ENCODE measurements at places on chromosomes 11 and 22.
A peak's percentile ranks its signal among the peaks of the same experiment; 100 is the strongest.

GRCh38 chr11:769887-770641, 7.2 kb downstream of the GATD1 start:
- no peak for DNase-seq

- no peak for DNase-seq
These were observed 66.2 kb downstream of the SC5D start for GRCh38 chr11:121358760-121359159.

GRCh38 chr11:36409152-36409816, 100.8 kb downstream of the TRAF6 start:
- DNase-seq = no peak

- DNase-seq = no peak
These were observed 7.6 kb downstream of the VPS26B start for GRCh38 chr11:134231958-134232659.

DNA sequence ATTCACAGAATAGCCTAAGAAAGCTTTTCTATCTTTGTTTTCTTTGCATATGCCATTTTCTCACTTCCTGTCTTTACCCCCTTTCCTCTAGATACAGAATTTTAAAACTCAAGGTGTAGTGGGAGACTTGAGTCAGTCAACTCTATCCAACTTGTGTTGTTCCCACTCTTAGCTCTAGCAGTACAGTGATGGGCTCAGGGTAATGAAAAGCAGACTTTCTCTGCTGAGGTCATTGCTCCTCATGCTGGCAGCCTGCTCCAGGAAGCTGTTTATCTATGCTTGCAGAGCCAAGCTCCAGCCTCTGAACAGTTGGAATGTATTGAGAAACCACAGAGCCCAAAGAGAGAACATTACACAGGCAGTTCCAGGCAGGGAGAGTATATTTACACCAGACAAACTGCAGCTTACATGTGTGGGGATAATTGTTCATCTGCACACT, 68.1 kb downstream of the CSTPP1 start:
- peak; percentile 98 for DNase-seq

DNA sequence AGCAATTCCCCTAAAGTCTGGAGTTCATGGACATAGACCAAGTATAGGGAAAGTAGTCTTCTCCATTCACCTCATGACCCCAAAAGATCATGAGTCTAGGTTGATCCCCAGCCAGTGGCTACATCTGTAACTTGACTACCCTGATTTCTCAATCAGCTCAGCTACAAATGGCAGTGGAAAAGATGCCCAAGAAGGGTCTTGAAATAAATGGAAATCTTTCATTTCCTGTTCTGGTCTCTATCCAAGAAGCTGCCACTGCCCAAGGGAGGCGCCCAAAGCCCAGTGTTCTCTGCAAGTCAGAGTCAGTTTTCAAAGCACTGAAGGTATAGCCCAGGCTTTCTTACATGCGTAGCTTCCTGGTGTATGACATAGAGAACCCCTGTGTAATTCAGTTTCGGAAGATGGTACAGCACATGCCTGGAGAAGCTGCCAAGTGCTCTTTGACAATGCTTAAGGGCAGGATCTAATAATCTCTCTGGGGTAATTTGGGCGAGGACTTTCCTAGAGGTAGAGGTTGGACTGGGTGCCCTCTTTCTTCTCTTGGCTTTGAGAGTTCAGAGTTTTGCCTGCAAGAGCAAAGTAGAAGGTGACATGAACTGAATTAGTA, 101.1 kb downstream of the ADAMTS15 start:
- no peak for DNase-seq

- no peak for DNase-seq
These were observed 47.0 kb upstream of the LINC01488 start for GRCh38 chr11:69434471-69434931.

GRCh38 chr11:119895981-119896380, 167.0 kb upstream of the NECTIN1 start:
- DNase-seq = no peak

GRCh38 chr22:17706947-17707346, 67.3 kb downstream of the BID start:
- DNase-seq = no peak

- DNase-seq = no peak
These were observed 422.5 kb downstream of the CNTN5 start for GRCh38 chr11:99443276-99443675.

DNA sequence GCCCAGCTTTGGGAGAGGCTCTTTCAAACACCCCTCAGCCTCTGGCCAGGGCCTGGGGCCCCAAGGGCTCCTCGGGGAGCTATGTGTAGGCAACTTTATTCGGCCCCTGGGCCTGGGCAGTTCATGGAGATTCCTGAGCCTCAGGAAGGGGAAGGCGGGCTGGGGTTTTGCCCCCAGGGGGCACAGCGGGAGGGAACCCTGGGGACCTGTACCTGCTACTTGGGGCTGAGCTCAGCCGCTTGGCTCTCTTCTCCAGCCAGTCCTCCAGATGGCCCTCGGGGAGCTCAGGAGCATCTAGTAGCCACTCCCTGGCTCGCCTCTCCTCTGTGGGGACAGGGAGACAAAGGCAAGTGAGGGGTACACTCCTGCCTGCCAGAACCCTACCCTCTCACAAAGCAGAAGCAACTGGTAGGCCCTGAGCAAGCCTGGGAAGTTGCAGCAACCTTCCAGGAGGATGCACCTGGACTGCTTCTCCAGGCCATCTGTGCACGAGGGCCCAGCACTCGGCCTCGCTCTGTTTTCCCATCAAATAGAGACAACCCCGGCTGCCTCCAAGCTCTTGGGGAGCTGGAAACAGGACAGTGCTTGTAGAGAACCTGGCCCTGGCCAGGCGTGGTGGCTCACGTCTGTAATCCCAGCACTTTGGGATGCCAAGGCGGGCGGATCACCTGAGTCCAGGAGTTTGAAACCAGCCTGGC, 18.5 kb downstream of the CABP7 start:
- DNase-seq = no peak

DNA sequence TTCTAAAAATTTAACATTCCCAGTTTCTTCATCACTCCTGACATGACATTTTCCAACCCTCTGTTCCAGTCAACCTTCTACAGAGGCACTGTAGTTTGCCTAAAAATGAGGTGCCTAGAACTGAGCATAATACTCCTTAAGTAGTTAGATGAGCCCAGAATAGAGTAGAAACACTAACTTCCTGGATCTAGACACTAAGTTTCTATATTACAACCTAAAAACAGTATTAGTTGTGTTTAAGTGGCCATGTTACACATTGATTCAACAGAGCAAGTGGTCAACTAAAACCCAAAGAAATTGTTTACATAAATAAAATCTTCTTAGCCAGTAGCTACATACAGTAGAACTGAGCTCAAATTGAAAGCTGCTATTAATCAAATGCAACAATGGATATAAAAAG, 1.3 kb downstream of the HPS5 start:
- no peak for DNase-seq

- DNase-seq = no peak
These were observed 100.7 kb upstream of the THY1 start for GRCh38 chr11:119523539-119524157.

DNA sequence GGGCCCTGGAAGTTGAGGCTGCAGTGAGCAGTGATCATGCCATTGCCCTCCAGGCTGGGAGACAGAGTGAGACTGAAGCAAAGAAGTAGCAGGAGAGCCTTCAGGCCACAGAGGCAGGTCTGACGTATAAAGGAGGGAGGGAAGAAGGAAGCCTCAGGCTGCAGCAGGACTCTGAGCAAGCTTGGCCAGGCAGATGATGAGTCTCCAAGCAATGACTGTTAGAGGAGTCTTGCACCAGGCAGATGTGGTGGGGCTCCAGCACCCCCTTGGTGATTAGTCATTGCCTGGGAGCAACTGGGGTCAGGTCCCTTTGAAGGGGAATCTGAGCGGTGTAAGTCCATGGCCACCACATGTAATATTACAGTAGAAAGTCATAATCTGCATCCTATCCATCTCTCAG, 36.6 kb upstream of the NFAM1 start:
- peak; percentile 12 for DNase-seq

DNA sequence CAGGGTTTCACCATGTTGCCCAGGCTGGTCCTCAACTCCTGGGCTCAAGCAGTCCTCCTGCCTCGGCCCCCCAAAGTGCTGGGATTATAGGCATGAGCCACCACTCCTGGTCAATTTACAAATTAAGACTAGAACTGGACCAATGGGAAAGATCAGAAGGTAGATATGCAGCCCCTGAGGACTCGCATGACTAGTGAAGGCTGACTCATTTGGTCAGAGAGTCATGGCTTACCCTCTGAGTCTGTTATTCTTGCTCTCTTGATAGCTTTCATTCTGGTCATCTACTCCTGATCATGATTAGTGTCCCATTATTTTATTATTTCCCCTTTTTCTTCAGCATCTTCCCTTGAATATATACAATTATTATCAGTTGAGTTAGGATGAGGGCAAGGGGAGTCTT, 2.7 kb upstream of the LDHAL6A start:
- no peak for DNase-seq

DNA sequence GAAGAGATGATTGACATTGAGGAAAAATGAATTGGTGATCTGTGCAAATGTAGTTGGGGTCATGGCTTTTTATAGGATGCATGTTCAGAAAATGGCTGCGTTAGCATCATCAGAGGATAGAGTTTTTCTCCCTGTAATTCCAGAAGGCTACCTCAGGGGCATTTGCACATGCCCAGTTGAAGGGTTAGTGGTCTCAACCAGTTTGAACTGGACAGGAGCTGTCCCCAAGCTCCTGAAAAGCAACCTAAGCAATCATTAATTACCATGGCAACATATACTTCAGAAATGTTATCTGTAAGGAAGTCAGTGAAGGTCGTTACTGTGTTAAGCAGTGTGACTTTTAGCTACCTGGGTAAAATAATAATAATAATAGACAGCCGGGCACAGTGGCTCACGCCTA, 29.3 kb downstream of the TUG1 start:
- DNase-seq = no peak

DNA sequence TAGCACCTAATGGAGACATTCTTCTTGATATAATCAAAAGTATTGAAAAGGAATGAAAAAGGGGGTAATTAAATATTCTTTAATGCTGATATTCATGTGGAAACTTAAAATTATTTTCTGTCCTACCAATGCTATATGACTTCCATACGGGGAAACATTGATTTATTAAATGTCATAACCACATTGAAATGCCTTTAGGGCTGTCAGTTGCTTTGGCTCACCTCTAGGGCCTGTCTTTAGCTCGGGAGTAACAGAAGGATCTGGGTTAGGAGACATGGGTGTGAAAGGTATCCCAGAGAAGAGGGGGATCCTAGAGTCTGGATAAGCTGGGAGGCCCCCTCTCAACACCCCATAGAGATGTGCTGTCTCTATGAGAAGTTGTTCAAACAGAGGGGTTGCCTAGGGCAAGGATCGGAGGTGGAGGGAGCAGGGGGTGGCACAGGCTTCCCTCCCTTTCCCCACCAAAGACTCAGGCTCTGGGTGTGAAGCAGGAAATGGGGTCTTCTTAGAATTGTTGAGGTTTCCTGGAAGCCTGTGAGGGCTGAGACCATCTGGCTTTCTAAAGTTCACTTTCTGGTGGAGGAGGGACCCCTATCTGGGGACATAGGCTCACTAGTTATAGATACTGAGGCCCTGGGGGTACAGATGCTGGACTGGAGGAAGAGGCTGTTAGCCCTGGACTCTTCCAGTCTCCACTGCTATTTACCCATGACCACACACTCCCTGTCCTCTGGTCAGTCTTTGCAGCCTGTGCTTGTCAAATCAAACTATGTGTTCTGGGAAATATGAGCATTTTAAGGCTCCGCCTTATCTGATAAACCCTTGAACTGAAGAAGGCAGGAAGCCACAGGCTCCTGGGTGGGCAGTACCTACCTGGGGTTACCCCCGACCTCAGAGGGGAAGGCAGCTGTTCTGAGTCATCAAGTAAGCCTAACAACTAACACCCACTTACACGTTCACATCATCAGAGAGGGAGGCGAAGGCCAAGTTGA, 55.8 kb upstream of the RRAS2 start:
- no peak for DNase-seq

- no peak for DNase-seq
These were observed 171.5 kb downstream of the RCN1 start for GRCh38 chr11:32262367-32262766.

DNA sequence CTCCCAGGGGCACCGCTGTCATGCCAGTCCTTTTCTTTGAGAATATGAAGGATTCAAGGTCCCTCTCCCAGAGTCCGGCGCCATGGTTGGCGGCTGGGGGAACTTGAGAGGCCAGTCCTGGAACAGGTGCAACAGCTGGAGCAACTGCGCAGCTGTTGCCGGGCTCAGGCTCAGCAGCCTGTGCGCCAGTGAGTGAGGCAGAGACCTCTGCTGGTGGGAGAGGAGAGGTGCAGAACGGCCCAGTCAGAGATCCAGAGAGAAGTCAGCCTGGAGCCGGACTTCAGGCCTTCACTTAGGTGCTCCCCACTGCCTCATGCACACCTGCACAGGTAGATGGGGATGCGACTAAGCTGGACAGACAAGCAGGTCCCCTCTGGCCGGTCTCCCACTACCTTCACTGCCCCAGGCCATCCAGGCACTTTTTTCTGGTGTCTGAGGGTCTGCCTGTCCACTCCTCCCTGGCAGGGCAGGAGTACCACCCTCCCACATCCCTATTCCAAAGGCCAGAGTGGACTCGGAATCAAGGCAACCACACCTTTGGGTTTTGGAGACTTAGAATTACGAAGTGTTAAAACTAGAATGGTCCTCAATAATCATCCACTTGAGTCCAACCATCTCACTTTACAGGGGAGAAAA, 4.6 kb downstream of the CHRDL2 start:
- DNase-seq = peak; percentile 72

- peak; percentile 76 for DNase-seq
These were observed 106.4 kb upstream of the SESN3 start for GRCh38 chr11:95337175-95337957.

DNA sequence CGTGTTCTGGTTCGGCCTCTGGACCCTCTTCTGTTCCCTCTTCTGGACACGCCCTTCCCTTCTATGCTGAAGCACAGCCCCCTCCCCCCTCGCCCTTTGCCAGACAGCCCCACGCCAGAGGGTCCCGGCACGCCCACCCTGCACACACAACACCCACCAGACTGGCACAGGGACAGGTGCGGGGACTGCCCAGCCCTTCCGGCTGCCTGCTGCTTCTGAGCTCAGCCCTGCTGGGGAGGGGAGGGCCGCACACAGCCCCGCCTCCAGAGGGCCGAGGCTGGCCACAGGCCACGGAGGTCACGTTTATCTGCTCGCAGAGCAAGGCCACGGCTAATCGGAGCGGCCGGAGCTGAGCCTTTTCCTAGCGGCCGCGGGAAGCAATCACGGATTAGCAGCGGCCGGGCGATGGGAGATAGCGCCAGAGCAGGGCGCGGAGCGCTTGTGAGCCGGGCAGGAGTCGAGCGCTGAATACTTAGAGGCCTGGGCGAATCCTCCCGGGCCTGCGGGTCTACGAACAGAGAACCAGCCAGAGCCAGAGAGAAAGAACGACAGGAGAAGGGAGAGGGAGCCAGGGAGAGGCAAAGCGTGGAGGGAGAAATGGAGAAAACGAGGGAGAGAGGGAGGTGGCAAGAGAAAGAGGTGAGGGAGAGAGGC, 21.5 kb downstream of the OTUB1 start:
- DNase-seq = no peak

Measured in AG10803 (cell line).